ENCODE measurements at places on chromosomes 12 and 14.

DNA sequence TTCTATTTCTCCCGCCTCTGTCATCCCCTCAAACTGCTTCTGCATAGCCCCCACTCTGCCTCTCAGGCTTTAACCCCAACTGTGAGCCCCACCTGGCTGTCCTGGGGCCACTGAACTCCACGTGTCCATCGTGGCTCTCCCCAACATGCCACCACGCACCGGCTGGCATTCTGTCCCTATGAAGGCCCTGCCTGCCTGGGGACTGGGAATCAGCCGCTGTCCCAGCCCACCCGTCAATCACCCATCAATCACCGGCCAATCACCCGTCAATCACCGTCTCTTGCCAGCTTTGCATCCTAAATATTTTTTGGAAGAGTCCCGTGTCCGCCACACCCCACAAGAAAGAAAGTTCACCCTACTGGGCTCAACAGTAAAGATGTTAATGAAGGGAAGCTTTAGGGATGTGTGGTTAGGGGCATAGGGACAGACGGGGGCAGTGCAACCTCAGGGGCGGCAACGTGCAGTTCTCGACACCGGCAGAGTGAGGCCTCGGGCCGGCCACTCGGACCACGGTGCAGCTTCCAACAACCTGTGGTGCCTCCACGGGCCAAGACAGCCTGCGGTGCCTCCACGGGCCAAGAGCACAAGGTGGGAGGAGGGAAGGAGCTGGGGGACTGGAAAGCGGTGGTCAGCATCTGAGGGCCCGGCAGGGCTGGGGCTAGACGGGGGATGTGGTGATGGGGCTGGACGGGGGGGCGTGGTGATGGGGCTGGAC is 85.6 kb downstream of the GALNT9 start:
- H3K36me3 ChIP-seq: no peaks in the 10 kb centered on the region
- H3K4me3 ChIP-seq: no peak overlapping the region
- no peak for DNase-seq

DNA sequence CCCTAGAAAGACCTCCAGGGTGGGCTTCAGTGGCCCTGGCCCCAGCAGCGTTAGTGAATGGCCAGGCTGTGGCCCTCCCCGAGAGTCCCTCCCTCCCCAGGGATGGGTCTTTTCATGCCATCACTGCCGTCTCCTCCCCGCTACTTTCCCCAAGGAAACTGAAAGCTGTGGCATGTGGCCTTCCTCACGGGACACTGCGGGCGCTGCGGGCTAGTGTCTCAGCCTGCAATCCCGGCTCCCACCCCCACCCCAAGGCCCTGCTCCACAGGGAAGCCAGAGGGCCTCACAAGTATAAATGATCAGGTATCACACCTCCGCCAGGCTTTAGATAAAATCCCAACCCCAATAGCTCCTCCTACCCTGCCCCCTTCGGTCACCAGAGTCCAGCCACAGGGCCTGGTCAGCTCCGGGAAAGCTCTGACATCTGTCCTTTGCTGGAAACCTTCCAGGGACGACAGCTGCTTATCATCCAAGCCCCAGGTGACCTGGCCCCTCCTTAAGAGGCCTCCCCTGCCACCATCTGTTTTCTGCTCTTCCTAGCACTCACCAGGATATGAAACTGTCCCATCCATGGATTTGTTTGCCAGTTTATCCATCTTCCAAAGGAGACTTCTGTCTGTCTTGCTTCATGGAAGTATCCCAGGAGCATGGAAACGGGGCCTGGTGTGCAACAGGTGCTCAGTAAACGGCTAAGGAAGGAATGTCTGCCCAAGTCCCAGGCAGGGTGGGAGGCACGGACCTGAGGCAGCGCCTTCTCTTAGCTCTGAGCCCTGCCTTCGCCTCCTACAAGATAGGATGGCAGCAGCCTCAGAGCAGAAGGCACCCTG is 31.6 kb downstream of the CCDC85C start:
- H3K27me3 ChIP-seq: no peaks in the 10 kb centered on the region
- no peaks in the 10 kb centered on the region for H3K36me3 ChIP-seq
- H3K4me3 ChIP-seq: no peak overlapping the region
- no peak overlapping the region for H3K27ac ChIP-seq

GRCh38 chr12:125331342-125332052 is 266.3 kb downstream of the AACS start:
- peaks cover 49% of the 10 kb centered on the region for H3K27me3 ChIP-seq
- H3K27ac ChIP-seq: no peak overlapping the region
- DNase-seq: no peak

- H3K27me3 ChIP-seq: no peaks in the 10 kb centered on the region
- H3K36me3 ChIP-seq: no peaks in the 10 kb centered on the region
- H3K4me1 ChIP-seq: no peaks in the 10 kb centered on the region
- DNase-seq: no peak
- H3K4me3 ChIP-seq: no peak overlapping the region
- no peak overlapping the region for H3K27ac ChIP-seq
Observed at GRCh38 chr12:118922405-118922804, 58.9 kb upstream of the SRRM4 start.

DNA sequence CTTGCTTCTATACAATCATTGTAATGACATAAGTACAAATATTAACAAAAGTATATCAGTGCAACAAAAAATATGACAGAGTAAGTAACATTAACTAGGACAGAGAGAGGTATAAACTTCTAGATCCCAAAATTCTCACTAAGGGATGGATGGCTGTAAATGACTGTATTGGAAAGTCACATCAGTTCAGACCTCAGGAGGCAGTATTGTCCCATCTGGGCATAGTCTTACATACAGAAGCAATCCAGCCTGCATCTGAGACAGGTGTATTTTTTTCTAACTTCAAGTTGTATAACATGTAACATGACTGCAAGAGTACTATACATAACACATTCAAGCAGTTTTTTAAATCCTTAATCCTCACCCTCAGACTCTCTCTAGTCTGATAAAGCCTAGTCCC is 99.0 kb downstream of the GARIN6 start:
- no peak overlapping the region for H3K4me3 ChIP-seq
- no peak for DNase-seq
- H3K4me1 ChIP-seq: no peaks in the 10 kb centered on the region
- H3K27me3 ChIP-seq: no peaks in the 10 kb centered on the region
- no peaks in the 10 kb centered on the region for H3K36me3 ChIP-seq

- DNase-seq: no peak
- no peak overlapping the region for H3K27ac ChIP-seq
- no peak overlapping the region for H3K4me3 ChIP-seq
- peaks cover 4% of the 10 kb centered on the region for H3K27me3 ChIP-seq
- H3K4me1 ChIP-seq: no peaks in the 10 kb centered on the region
Observed at GRCh38 chr12:13436182-13436581, 239.7 kb downstream of the EMP1 start.

DNA sequence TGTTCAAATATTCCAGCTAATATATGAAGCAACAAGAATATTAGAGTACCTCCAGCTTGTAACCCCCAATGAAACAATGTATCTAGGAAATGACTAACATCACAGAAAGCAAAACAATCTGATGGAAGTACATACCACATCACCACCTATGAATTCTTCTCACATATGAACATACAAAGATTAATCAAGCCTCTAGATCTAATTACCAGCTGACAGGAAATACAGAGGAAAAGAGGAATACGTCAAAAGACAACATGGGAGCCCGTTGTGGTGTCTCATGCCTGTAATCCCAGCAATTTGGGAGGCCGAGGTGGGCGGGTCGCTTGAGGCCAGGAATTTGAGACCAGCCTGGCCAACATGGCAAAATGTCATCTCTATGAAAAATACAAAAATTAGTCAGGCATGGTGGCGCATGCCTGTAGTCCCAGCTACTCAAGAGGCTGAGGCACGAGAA is 7.5 kb downstream of the NEDD8 start:
- peaks cover 34% of the 10 kb centered on the region for H3K4me1 ChIP-seq
- no peak for DNase-seq
- H3K4me3 ChIP-seq: no peak overlapping the region
- H3K27me3 ChIP-seq: no peaks in the 10 kb centered on the region
- peak overlapping the region; percentile 66 for H3K27ac ChIP-seq

DNA sequence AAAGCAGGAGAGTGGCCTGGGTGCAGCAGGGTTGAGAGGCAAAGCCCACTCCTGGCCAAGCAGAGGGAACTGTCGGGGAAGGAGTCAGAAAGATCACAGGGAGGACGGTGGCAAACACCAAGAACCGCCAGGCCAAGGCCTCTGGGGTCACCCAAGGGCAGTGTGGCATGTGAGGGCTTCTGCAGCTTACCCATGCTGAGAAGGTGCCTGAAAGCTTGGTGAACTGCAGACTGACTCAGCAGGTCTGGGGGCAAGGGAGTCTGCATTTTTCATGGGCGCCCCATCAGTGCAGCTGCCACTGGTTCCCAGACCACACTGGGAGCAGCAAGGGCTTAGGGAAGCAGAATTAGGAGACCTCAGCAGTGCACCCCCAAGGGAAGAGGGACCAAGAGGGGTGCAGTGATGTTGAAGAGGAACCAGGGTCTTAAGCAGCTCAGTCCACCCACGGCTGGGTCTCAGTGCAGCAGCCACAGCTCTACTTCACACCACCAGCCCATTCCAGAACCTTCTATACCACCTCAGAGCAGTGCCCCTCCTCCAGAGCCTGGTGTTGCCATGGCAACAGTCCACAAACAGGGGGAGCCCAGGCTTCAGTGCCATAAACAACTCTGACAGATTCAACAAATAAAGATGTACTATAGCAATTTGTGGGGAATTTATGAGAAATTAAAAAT is 59.4 kb downstream of the ITPK1 start:
- H3K4me1 ChIP-seq: peaks cover 53% of the 10 kb centered on the region
- H3K4me3 ChIP-seq: no peak overlapping the region
- peak overlapping the region; percentile 55 for H3K27ac ChIP-seq
- H3K27me3 ChIP-seq: no peaks in the 10 kb centered on the region

DNA sequence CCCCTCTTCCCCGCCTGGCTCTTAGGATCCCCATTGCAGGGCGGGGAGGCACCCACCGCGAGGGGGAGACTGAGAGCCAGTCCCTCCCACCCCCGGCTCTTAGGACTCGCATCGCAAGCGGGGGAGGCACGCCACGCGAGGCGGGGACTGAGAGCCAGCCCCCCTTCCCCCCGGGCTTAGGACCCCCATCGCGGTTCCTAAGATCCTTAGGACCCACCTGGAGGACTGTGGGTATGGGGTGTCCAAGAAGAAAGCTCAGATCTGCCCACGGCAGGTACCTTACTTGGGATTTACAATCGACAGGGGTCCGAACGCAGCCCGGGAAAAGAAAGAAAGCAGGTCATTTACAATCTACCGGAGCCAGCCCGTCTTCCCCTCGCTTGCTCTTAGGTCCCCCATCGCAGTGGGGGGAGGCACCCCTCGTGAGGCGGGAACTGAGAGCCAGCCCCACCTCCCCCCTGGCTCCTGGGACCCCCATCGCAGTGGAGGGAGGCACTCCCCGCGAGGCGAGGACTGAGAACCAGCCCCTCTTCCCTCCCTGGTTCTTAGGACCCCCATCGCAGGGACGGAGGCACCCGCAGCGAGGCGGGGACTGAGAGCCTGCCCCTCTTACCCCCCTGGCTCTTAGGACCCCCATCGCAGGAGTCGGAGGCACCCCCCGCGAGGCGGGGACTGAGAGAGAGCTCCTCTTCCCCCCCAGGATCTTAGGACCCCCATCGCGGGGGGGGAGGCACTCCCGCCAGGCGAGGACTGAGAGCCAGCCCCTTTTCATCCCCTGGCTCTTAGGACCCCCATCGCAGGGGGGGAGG is 43.7 kb downstream of the DDX11 start:
- peak overlapping the region; percentile 18 for H3K27ac ChIP-seq
- H3K4me1 ChIP-seq: peaks cover 15% of the 10 kb centered on the region
- peaks cover 32% of the 10 kb centered on the region for H3K27me3 ChIP-seq
- DNase-seq: peak; percentile 78
- H3K36me3 ChIP-seq: no peaks in the 10 kb centered on the region

- no peak overlapping the region for H3K27ac ChIP-seq
- H3K27me3 ChIP-seq: no peaks in the 10 kb centered on the region
- no peaks in the 10 kb centered on the region for H3K36me3 ChIP-seq
- no peak for DNase-seq
- peaks cover 55% of the 10 kb centered on the region for H3K4me1 ChIP-seq
Observed at GRCh38 chr14:70881549-70882177, 25.6 kb upstream of the PCNX1 start.

DNA sequence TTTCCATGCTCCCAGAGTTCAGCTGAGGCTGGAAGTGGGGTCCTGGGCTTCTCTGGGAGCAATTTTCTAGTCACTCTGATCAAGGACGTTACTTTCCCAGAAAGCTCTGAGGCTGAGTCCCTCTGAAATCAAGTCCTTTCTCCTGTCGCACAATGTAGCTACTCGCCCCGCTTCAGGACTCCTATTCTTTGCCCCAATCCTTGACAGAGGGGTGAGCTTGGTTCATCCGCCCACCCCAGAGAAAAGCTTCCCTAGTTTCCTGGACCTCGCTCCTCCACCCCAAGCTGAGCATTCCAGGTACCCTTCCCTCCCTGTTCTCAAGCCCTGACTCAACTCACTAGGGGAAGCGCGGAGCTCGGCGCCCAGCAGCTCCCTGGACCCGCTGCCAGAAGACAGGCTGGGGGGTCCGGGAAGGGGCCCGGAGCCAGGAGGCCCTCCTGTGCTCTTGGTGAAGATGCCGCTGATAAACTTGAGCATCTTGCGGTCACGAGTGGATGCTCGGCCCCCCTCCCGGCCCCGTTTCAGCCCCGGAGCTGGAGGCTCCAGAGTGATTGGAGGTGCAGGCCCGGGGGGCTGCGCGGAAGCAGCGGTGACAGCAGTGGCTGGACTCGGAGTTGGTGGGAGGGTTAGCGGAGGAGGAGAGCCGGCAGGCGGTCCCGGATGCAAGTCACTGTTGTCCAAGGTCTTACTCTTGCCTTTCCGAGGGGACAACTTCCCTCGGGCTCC is 1.6 kb downstream of the AGAP2 start:
- no peaks in the 10 kb centered on the region for H3K27me3 ChIP-seq
- H3K4me3 ChIP-seq: no peak overlapping the region
- peak overlapping the region; percentile 69 for H3K27ac ChIP-seq
- H3K4me1 ChIP-seq: peaks cover 31% of the 10 kb centered on the region

- no peak overlapping the region for H3K4me3 ChIP-seq
- H3K4me1 ChIP-seq: no peaks in the 10 kb centered on the region
- no peak overlapping the region for H3K27ac ChIP-seq
Observed at GRCh38 chr14:22213120-22213519, 375.9 kb downstream of the DAD1 start.

GRCh38 chr12:52686756-52687487 is 6.7 kb upstream of the KRT1 start:
- no peaks in the 10 kb centered on the region for H3K27me3 ChIP-seq
- no peak overlapping the region for H3K27ac ChIP-seq
- no peak for DNase-seq
- H3K4me3 ChIP-seq: no peak overlapping the region
- H3K36me3 ChIP-seq: no peaks in the 10 kb centered on the region

DNA sequence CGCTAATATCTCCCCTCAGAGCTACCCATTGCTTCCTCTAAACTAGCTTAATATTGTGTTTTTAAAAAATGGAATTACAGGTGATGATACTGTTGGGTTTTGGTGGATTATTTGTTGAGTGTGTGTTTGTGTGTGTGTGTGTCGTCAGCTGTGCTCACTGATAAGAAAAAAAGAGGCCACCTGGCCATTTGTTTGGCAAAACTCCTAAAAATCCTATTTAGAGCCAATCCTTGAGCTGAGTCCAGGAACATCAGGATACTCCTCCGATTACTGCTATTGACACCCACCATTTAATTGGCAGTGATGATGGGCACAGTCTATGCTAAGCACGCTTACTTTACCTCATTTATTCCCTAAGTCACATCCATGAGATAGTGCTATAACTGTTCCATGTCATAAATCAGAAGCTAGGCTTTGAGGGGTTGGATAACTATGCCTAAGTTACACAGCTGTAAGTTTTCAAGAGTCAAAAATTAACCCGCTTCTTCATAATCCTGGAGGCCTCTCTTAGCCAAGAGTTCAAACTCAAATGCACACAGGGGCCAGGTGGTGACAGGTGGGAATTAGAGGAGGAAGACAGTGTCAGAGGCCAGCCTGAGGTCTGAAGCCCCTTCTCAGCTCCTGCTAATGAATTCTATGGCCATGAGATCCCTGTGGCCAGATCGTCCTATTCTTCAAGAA is 1026.6 kb upstream of the TMEM132C start:
- peaks cover 3% of the 10 kb centered on the region for H3K27me3 ChIP-seq
- H3K27ac ChIP-seq: no peak overlapping the region
- no peaks in the 10 kb centered on the region for H3K36me3 ChIP-seq
- H3K4me3 ChIP-seq: no peak overlapping the region
